ENCODE measurements at places on chromosomes 11 and 22. TPM values are rescaled to one million over a fixed set of nuclear protein-coding genes. Genes with fewer than 3 reads are reported as not detected.
A peak's percentile ranks its signal among the peaks of the same experiment; 100 is the strongest.

DNA sequence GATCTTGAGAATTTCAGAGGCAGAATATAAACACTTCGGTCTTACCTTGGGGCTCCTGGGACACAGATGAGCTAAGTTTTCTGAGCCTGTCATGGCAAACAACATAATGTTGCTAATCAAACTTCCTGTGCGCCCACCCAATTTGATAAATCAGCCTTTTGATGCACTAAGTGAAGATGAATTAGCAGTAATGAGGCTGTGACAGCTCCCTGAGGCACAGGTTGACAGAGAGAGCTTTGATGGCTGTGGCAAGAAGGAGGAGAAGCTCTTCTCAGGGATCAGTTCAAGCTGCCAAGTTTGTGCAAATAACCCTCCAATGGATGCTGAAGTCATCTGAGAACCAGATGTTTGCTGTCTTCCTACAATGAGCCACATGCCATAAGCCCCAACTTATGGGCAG is 34.4 kb downstream of the DRD2 start:
- DNase-seq, result no peak

DNA sequence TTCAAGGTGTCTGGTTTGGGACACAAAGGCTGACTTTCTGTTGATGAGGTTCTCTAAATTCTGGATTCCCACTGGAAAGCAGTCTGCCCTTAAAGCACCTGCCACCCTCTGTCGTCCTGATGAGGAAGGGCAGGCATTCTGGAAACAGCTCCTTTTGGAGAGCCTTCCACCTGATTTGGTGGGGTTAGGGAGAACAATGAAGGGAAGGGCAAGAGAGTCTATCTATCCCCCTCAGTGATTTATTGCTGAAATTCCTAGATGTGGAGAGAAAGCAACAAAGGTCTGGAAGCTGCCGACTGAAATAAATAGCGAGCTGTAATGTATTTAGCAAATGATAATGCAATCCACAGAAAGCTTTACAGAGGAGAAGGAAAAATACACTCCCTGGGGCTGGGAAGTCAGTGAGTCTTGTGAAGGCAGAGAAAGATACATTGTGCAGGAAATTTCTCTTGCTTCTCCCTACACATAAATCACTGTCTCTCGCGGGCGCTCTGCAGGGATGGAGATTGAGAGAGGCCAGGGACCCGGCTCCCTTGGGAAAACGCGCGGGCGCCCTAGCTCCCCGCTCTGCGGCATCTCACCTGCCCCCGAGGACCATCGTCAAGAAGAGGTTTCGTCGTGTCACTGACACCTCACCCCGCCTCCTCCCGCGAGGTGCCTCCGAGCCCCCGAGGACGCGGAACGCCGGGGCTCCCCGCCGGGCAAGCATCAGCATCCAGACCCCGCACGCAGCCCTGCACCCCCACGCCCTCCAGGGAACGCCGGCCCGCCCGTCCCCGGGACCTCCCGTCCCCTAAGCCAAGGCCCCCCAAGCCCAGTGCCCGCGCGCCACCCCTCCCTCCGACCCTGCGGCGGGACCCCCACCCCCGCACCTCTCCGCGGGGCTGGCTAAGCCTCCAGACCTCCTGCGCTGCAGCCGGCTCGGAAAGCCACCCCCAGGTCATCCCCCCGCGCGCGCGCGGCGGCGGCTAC is 673 bp downstream of the CDON start:
- DNase-seq, result peak; percentile 53

- DNase-seq, result no peak
These were observed 123.8 kb downstream of the MICAL2 start for GRCh38 chr11:12234221-12234620.

GRCh38 chr22:39350757-39351688 is 1.2 kb downstream of the SYNGR1 start:
- no peak for DNase-seq

GRCh38 chr11:103433386-103434072 is 324.3 kb downstream of the DYNC2H1 start:
- peak; percentile 76 for DNase-seq

- DNase-seq, result no peak
These were observed 22.8 kb upstream of the RASSF10 start for GRCh38 chr11:12986194-12986898.

DNA sequence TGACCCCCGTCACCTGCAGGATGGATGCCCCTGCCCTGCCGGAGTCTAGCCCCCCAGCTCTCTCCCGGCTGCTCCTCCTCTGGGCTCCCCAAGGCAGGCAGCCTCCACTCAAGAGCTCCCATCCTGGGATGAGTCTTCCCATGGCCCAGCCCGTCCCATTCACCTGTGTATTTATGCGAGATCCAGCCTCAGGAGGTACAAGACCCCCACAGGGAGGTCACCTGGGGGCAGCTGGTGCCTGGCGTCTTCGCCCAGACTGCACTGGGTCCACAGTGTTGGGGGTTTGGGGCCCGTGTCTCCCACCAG is 43.0 kb upstream of the ZC3H12C start:
- DNase-seq, result no peak

DNA sequence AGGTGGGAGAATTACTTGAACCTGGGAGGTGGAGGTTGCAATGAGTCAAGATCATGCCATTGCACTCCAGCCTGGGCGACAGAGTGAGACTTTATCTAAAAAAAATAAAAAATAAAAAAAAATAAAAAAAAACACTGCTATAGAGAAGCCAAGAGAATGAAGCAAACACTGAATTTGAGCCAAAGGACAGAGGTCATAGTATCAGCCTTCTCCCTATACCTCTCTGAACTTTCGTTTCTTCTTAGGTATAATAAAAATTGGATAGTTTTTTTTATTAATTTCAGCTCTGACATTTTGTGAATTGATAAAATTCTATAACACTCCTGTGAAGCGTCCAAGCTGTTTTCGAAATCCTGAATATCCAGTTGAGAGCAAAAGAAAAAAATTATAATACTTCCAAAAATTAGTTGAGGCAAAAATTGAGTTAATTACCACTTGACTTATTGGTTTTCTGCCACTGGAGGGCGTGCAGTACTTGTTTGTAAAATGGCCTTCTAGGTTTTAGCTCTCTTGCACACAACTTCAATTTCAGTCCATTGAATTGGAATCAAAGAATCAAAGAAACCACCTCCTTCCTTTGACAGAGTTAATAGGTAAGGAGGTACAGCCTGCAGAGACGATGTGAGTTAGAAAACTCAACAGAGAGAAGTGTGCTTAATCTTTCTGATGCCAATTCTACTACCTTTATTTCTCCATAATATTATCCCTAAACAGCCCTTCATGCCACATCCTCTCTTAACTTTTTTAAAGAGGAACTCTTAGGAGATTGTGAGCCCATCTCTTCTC is 143.2 kb downstream of the BBOX1 start:
- peak; percentile 69 for DNase-seq

GRCh38 chr11:112421879-112422278 is 161.2 kb upstream of the PLET1 start:
- no peak for DNase-seq

OR8G5 gene
- total RNA-seq, result not detected

XKR3 gene
- not detected for total RNA-seq

KRTAP5-7 gene
- total RNA-seq, result not detected

GPHA2 gene
- not detected for total RNA-seq

NELL1 gene
- total RNA-seq, result not detected
